ENCODE measurements at places on chromosomes 7 and 10.

DNA sequence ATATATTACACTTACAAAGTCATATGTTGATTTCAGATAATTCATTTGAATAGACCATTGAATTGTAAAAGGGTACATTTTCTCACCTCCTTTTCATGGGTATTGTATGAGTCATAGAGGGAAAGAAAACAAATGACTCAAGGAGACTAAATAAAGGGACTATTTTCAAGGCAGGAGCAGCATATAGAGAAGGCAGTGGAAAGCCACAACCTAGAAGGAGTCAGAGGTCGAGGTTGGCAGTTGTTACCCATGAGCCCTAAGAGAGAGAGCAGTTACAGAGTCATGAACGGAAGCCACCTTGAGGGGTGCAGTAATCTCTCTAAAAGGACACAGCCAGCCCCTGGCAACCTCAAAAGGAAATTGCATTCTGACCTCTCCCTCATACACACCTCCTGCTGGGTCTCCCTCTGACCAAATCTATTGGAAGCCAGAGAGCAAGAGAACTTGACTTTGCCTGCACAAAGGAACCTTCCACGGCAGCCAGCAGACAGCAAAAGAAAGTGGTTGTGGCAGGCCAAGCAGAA, 137.9 kb downstream of the GRM8 start:
- no peak for DNase-seq

DNA sequence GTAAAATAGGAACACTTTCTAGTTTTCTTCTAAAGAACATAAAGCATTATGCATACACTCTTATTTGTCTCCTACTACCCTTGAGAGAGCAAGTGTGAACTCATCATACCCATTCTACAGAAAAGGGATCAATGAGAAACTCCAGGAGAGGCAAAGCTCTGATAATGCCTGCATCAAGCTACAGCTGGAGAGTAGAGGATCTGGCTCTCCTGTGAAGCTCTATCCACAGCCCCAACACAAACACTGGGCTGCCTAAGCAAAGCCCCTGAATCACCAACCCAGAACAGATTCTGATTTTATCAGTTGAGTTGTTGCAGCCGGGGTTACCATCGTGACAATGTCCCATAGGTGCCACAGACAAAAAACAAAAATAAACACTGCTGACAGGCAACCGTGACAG, 74.9 kb downstream of the NUDCD3 start:
- no peak for DNase-seq

GRCh38 chr10:71829171-71829570, 21.9 kb downstream of the PSAP start:
- no peak for DNase-seq

GRCh38 chr7:96558093-96558492, 151.6 kb downstream of the SEM1 start:
- no peak for DNase-seq

DNA sequence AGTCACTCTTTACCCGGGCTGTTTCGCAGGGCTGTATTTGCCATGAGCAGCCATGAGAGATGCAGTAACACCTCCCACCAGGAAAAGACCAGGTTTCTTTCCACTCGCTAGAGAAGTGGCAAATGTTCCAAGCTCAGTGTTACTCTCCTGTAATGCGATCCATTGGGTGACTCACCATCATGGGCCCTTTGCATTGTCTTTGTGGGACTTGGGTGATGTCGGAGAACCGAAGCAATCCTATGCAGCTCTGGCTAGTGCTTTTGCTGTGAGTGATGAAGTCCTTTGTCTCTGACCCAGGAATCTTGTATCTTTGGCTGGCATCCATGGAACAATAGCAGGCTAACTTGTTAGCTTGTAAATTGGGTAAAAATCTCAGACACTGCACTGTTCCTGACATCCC, 40.0 kb downstream of the GHRHR start:
- no peak for DNase-seq

DNA sequence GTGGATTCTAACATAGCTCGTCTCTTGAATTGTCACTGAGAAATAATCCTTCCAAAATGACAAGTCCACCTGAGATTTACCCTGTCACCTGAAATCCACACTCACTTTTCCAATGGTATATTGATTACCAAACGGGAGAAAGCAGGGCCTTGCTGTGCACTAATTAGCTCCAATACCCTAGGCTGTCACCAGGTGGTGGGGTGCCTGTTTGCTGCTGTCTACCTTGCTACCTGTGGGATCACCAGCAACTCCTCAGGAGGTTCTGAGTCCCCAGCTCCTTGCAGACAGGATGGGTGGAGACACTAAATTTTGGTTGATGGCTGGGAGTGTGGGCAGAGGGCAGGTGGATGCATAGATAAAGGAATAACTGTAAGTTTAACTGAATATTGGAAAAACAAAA, 237.2 kb upstream of the ZNF32 start:
- no peak for DNase-seq

- no peak for DNase-seq
Measured at GRCh38 chr7:128893251-128894100, 17.0 kb downstream of the KCP start.

DNA sequence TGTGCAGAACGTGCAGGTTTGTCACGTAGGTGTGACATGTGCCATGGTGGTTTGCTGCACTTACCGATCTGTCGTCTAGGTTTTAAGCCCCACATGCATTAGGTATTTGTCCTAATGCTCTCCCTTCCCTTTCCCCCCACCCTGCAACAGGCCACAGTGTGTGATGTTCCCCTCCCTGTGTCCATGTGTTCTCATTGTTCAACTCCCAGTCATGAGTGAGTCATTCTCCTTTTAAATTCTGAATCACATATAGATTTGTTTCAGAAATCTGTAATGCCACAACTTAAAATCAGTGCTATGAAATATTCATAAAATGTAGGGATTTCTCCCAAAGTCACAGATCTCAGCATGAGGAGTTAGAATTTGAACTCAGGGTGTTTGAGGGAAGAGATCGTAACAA, 552.5 kb upstream of the MBL2 start:
- DNase-seq, result no peak

GRCh38 chr7:95095259-95095965, 188.0 kb downstream of the PPP1R9A start:
- peak; percentile 77 for DNase-seq

DNA sequence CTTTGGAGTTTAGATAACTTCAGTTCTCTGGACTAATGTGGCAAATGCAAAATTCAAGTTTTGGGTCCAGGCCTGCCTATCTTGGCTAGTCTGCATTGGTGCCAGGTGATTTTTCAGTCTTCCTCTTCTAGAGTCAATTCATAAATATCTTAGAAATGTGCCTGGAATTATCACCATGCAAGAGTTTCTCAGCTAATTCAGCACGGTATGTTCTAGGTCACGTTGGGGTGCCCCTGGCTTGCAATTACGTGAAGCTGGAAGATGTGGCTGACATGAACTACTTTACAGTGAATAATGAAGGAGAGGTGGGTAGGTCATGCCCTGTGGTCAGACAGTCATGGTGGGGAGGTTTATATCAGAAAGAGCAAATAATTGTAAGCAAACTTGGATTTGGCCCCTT, 25.0 kb downstream of the ZDHHC6 start:
- no peak for DNase-seq

GRCh38 chr7:106371629-106372028, 86.8 kb upstream of the NAMPT start:
- DNase-seq, result no peak

GRCh38 chr7:8277394-8277982, 15.5 kb upstream of the ICA1 start:
- no peak for DNase-seq

- no peak for DNase-seq
Measured at GRCh38 chr7:126702242-126703016, 550.3 kb downstream of the GRM8 start.

GRCh38 chr7:127487381-127487780, 94.9 kb upstream of the ZNF800 start:
- no peak for DNase-seq

GRCh38 chr7:128203710-128204214, 37.3 kb upstream of the LEP start:
- DNase-seq, result no peak

- DNase-seq, result no peak
Measured at GRCh38 chr10:110641256-110641655, 2.9 kb upstream of the RBM20 start.

DNA sequence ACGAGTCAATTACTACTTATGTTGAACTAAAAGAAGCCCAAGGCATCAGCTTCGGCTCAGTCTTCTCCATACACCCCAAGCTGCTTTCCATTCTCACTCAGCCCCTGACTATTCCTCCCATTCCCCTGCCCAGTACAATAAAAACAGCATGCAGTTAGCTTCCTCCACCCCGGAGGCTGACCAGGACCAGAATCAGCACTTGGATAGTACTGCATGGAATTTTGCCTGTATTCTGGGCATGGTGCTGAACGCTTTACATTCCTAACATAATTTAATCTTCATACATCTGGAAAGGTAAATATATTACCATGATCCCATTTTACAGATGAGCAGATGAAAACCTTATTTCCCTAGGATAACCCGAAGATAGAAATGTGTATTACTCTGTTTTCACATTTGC, 7.5 kb upstream of the PODXL start:
- DNase-seq, result no peak

- DNase-seq, result peak; percentile 4
Measured at GRCh38 chr10:128631801-128632241, 505.6 kb upstream of the MKI67 start.

- DNase-seq, result no peak
Measured at GRCh38 chr10:127215866-127216265, 19.5 kb upstream of the INSYN2A start.

GRCh38 chr7:105958012-105958411, 5.1 kb upstream of the CDHR3 start:
- no peak for DNase-seq

- no peak for DNase-seq
Measured at GRCh38 chr10:33617381-33618080, 283.1 kb upstream of the NRP1 start.

GRCh38 chr7:157764193-157764592, 427.4 kb downstream of the DNAJB6 start:
- DNase-seq, result no peak

GRCh38 chr7:17898111-17898510, 42.2 kb downstream of the SNX13 start:
- DNase-seq, result peak; percentile 8
